ENCODE measurements at places on chromosomes 12 and 14.

GRCh38 chr12:91098941-91099340 lies 12.4 kb downstream of the LUM start:
- no peak for DNase-seq

GRCh38 chr14:50985859-50986331 lies 41.6 kb upstream of the PYGL start:
- DNase-seq = no peak

DNA sequence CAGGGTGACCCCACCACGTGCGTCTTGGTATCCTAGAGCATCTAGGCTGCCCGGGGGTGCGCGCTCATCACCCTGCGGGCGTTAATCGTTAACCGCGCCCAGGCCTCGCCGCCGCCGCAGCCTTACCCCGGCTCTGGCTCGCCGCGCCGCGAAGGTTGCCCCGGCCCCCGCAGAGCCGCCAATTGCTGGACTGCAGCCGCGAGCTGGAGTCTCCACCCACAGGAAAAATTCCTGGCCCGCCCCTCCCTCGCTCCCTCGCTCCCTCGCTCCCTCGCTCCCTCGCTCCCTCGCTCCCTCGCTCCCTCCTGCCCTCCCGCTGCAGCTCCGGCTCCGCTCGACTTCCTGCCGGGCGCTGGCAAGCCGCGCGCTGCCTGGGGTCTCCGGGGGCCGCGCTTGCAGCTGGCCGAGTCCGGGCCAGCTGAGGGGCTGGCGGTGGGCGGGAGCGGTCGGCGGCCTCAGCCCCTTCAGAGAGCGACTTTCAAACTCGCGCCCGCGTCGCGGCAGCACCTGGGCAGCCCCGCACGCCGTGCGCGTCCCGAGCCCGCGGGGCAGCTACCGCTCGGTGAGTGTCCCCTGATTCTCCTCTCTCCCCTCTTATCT lies at the start of gene PLEKHG3:
PLEKHG3 (plus strand) TSS at position 282 of the 600 bp plus-strand sequence. CDS start 23,208 bp downstream, outside the sequence.
- no peak for DNase-seq

- no peak for DNase-seq
Measured at GRCh38 chr14:93510056-93510455, 79.3 kb downstream of the UNC79 start.

DNA sequence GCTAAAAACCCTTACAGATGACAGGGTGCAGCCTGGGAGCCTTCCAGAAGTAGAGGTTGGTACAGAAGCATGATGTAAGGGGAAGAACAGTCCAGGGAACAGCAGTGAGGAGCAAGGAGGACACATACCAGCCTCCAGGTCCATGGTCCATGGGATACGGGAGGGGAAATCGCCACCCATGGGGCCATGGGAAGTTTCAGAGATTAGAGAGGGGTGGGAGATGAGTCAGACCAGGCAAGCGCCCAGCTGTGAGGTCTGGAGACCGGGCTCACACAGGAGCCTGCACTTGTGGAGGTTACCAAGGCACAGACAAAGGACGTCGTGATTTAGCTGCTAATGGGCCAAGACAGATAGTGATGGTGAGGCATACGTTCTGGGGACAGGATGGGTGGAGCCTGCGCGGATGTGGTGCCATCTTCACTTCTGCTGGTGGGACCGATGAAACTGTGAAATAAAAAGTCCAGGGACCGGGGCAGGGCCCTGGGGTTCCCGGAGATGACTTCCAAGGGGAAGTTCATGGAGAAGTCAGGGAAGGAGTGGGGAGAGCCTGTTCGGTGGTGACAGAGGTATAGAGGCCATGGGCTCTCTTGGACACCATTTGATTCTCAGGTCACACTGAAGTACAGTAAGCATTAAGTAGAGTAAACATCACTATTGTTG lies 17.7 kb upstream of the LRP1-AS start:
- no peak for DNase-seq

DNA sequence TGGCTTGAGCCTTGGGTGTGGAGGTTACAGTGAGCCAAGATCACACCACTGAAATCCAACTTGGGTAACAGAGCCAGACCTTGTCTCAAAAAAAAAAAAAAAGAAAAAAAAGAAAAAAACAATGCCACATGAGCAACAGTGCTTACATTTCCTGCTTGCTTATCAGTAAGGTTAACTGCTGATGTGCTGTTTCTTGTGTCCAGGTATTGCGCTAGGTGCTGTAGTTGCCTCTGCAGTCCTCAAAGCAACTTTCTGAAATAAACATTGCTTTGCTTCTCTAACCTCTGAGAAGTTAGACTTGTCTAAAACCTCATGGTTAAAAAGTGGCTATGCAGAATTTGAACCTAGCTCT lies 24.7 kb downstream of the RNF34 start:
- no peak for DNase-seq

Measured in hematopoietic multipotent progenitor cell treated with erythropoietin and hydrocortisone succinate and interleukin-3 and kit ligand, for 8 days (in vitro differentiated cells).